ENCODE measurements at places on chromosomes 1 and 21.

DNA sequence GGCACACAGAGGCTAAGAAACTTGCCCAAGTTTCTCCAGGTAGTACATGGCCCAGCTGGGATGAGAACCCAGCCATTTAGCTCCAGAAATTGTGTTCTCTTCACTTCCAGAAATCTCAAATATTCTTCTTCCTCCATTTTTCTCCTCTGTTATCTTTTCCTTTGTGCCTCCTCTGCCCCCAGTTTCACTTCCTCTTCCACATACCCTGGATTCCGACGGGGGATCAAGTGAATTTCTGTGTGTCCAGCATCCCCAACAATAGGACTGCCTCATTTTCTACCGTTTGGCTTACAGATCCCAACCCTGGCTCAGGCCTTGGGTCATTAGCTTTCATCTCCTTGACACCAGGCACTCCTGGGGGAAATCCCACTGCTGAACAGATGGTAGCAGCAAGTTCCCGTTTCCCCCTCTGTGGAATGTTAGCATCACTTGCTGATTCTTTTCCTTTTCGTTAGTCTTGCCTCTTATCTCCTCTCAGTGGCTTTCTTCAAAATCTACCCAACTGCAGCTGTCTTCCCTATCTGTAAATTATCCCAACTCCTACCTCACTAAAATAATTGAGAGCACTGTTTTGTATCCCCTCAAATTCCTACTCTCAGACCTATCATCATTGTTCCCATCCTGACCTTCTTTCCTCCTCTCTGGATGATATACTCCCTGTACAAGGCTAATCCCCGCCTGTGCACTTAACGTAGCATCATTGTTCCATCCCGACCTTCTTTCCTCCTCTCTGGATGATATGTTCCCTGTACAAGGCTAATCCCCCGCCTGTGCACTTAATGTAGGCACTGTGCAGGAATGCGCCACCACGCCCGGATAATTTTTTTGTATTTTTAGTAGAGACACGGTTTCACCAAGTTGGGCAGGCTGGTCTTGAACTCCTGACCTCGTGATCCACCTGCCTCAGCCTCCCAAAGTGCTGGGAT lies 36.5 kb downstream of the SCCPDH start:
- no peak for DNase-seq

- no peak for DNase-seq
Measured at GRCh38 chr1:198633675-198634121, 5.1 kb upstream of the PTPRC start.

DNA sequence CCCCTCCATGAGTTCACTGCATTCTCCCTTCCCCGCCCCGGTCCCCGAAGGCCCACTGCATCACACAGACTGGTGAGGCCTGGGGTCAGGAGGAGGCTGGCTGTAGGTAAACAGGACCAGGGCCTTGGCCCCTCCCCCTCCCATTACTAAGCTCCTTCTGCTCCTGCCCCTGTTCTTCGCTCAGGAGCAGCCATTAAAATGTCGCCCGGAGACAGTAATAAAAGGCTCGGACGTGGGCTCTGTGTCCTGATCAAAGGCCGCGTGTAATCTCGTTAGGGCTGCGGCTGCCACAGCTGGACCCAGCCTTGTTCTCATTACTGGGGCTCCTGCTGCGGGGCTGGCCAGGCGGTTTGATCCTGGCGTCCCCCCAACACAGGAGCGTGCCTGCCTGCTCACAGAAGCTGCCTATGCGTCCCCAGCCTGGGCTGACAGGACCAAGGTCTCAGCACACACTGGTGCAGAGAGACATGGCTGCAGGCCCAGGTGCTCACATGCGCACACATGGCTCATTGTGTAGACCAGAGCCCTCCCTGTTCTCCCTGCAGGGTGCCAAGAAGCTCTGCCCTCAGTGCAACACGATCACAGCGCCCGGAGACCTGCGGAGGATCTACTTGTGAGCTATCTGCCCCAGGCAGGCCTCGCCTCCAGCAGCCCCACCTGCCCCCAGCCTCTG lies 24.0 kb downstream of the TMEM53 start:
- DNase-seq, result no peak

DNA sequence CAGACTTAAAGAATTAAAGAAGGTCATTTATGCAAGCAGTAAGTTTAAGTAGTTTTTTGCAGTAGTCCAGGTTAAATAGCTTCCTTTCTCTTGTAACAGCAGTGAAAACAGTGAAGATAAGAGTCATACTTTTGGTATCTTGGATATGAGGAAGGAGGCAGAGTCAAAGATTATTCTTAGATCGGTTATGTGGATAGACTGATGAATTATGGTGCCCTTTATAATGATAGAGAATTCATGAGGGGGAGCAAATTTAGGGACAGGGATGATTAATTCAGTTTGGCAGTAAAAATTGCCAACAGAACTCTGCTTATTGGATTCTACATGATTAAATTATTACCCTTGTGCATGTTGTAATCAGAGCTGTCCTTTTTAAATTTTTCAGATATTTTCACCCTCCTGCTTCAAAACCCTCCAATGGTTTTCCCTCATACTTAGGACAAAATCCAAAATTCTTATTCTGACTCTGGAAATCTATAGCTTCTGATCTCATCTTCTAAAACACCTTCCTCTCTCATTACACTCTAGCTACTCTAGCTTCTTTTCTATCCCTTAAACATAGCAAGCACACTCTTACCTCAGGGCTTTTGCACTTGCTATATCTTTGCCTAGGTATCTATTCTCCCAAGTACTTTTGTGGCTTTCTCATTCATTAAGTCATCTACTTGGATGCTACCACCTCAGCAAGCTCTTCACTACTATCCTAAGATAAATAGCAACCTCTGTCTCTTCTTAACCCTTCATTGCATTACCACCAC lies 79.8 kb downstream of the PKN2 start:
- no peak for DNase-seq

GRCh38 chr1:119316870-119317416 lies 51.6 kb upstream of the HAO2 start:
- DNase-seq, result no peak

Measured in stimulated activated CD4-positive, alpha-beta T cell treated with anti-CD3 and anti-CD28 coated beads, Interleukin-1b, Interleukin-23, amount 100 ng/mL, for 1 hour (primary cell).